T1000 (cell line): ENCODE measurements at places on chromosomes 5 and 9.

DNA sequence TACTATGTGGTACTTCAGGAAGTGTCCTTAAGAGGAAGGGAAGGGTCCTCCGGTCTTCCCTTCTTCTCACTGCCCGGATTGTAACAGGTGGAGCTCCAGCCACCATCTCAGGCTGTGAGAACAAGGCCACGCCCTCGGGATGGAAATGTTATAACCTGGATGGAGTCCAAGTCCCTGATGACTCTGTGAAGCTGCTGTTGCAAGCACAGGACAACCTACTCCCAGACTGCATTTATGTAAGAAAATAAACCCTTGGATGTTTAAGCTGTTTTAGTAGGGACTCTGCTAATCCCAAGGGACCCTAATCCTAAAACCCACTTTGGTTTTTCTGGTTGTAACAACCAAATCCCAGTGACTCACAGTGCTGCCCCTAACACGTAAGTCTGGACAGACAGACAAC, 221.6 kb downstream of the ACTL7B start:
- DNase-seq, result no peak

- DNase-seq, result no peak
Measured at GRCh38 chr5:112208699-112209615, 210.1 kb downstream of the EPB41L4A start.

- no peak for DNase-seq
Measured at GRCh38 chr5:128053291-128053954, 30.1 kb upstream of the SLC12A2 start.

DNA sequence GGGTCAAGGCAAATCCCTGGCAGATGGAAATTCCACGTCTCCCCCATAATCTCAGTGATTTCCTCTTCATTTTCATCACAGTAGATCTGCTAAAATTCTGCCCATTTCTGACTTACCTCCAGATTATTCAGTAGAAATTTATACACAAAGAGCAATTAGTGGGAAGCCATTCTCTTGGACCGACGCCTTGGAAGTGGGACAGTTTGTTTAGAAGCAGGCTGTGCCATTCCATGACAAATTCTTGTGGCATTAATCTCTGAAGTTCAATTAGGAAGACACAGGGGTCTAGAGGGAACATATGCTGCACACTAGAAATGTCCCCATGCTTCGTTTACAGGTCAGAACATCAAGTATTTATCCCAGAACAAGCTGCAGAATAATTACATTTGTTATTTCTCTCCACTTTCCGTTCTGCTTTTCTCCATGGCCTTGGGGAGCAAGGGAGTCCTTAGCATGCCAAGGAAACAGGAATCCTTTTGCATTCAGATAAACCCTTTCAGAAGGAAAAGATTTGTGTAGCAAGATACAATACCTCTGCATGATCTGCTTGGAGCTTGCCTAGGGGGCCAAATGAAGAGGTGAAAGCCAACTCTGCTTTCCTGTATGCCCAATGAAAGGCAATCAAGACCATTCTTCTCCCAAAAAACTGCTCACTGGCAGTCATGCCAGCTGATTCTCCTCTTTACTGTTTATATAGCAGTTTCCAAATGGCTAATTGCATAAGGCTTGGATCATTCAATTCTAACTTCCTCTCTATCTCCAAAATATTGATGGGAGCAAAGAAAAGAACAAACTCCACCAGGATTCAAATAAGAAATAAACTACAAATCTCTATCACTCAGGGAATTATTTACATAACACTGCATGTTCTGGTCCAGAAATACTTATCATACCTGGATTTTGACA, 2.5 kb upstream of the PRKACG start:
- no peak for DNase-seq

DNA sequence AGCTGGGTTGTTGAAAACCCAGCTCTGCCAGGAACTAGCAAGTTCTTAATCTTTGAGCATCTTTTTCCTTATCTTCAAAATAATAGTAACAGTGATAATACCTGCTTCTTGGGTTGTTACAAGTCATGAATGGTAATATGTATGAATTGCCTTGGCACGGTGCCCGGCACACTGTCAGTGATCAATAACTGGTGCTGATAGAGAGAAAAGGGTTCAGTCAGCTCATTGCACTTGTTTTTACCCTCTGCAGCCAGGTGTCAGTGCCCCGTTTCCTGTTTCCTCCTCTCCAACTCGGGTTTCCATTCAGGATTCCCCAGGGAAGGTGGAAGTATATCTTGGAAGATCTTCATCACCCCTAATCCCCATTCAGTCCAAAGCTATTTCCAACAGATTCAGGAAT, 15.8 kb upstream of the NIPAL4 start:
- no peak for DNase-seq

- no peak for DNase-seq
Measured at GRCh38 chr9:98154678-98155077, 35.7 kb upstream of the TRIM14 start.

- no peak for DNase-seq
Measured at GRCh38 chr9:76877961-76878360, 28.0 kb downstream of the PRUNE2 start.

- DNase-seq, result no peak
Measured at GRCh38 chr9:127458921-127459320, 7.6 kb downstream of the LRSAM1 start.

GRCh38 chr5:94017579-94017978, 276.2 kb upstream of the POU5F2 start:
- no peak for DNase-seq

- no peak for DNase-seq
Measured at GRCh38 chr5:134119720-134120119, 5.2 kb downstream of the TCF7 start.

DNA sequence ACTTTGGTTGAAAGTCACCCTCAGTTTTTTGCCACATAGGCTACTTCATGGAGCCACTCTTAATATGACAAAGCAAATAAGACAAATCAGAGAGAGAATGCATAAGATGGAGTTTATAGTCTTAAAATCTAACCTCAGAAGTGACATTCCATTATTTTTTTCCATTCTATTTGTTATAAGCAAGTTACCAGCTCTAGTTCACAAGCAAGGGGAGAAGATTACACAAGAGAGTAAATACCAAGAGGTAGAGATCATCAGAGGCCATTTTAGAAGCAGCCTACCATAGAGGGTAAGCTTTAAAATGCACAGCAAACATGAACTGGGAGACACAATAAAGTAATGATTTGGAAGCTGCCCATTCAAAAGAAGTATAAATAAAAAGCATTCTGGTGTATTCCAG, 651.3 kb upstream of the MEF2C start:
- DNase-seq, result no peak

DNA sequence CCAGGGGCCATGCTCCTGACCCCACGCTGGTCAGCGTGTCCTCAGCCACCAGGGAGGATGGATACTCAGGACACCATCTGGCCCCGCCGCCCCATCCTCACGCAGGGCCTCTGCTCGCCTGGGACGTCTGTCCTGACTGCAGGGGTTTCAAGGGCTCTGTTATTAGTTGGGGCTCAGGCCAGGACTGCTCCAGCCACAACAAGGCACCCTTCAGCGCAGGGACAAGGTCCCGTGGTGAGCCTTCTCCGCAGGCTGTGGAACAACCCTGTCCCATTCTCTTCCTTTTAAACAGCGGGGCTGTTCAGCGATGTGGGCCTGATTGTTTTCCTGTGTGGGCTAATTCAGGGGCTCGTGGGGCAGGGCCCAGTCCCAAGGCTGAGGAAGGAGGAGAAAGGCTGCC, 61.6 kb downstream of the SEMA4D start:
- no peak for DNase-seq

GRCh38 chr5:115295777-115296123, 704 bp downstream of the CCDC112 start:
- DNase-seq, result no peak

- no peak for DNase-seq
Measured at GRCh38 chr5:169474226-169474625, 109.3 kb upstream of the SPDL1 start.

DNA sequence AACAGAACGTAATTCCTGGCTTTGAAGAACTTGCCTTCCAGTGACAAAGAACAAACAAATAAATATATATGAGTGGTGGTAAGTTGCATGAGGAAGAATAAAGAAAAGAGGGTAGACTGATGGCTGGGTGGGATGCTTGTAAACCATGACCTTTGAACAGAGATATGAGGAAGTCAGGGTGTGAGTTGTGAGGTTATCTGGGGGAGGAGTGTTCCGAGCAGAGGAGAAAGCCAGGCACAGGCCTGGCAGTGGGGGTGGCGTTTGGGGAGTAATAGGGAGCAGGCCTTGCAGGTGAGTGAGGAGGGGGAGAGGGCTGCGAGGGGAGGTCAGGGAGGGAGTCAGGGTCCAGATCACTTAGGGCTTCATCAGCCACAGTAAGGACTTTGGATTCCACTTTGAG, 213.4 kb downstream of the PTTG1 start:
- DNase-seq, result no peak

DNA sequence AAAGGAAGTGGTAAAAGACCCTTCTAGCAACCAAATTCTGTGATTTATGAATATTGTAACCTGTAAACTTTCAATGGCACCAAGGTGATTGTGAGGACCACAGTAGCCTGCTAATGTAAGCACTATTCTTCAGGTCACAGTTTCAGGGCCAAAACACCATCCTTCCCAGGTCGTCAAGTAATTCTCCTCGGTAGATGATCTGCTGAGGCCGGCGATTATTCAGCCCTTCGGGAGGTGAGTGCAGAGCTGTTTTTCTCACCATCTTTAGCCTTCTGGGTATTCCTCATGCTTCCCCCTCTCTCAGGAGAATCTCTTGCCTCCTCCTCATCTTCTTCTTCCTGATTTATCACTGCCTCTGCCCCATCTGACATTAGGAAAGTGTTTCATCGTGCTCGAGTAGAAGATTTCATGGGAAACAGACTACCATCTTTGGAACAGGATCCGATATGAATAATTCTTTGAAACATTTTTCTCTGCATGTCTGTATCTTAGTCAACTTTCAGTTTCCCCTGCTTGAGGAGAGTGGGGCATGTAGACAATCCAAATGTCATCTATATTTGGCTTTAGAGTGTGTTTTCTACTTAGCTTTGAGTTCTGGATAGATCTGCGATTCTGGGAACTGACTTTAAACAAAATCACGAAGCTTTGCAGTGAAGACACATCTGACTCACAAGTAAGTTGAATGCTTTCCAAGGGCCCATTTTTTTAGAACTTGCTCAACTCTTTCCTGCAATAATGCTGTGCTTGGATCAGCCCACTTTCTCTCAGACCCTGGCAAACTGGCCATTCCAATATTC, 173.9 kb downstream of the AOPEP start:
- no peak for DNase-seq

- no peak for DNase-seq
Measured at GRCh38 chr9:3960661-3961144, 339.2 kb downstream of the GLIS3 start.

- no peak for DNase-seq
Measured at GRCh38 chr9:79020276-79020675, 551.5 kb upstream of the TLE4 start.

DNA sequence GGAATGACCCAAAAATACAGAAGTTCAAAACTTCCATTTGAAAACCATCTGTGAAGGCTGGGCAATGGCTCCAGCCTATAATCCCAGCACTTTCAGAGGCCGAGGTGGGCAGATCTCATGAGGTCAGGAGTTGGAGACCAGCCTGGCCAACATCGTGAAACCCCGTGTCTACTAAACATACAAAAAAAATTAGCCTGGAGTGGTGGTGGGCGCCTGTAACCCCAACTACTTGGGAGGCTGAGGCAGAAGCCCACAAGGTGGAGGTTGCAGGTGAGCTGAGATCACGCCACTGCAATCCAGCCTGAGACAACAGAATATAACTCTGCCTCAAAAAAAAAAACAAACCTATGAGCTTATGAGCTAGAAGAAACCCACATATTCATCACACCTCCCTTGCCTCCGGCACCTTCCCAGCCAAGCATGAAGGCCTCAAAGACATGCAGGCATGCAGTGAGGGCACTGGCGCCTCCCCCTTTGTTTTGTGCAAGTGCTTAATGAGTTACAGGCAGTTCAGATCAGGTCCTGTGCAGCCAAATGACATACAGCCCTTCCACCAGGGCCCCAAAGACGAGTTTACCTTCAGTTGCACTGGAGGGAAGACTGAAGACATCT, 9.9 kb downstream of the HNRNPH1 start:
- DNase-seq, result no peak

DNA sequence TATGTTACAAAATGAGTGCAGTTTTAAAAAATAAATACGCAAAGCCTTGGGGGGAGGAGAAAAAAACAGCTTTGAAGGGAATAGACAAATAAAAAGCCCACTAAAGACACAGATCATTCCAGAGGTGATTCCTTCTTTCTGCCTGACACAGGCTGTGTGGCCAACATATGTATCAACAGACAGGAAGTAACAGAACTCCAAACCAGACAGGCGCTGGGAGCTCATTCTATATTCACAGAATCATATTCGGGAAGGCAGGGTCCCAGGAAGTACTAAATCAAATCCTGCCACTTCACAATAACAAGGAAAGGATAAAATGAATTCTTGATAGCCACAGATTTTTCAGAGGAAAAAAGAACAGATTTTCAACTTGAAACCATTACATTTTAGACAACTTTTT, 62.1 kb downstream of the SEMA5A start:
- DNase-seq, result no peak
